ENCODE measurements at places on chromosomes 6 and 20.

GRCh38 chr6:53608396-53608795 is 57.2 kb downstream of the KLHL31 start:
- DNase-seq, result no peak

DNA sequence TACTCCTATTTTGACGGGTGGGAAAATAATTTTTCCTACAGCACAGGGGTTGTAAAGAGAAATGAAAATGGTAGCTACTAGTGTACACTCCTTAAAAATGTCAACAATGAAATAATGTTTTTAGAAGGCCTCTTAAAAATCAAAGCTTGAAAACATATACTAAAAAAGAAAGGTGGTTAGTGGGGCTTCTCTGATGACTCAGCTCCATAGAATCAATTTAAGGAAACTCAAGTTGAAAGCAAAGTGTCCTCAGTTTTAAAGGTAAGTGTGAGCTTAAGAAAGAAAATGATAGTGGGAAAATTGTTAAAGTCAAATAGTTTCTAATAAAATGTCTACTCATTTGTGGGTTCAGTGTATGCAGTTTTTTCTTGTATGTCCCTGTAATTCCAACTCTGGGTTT is 58.2 kb downstream of the ADGRB3 start:
- no peak for DNase-seq

DNA sequence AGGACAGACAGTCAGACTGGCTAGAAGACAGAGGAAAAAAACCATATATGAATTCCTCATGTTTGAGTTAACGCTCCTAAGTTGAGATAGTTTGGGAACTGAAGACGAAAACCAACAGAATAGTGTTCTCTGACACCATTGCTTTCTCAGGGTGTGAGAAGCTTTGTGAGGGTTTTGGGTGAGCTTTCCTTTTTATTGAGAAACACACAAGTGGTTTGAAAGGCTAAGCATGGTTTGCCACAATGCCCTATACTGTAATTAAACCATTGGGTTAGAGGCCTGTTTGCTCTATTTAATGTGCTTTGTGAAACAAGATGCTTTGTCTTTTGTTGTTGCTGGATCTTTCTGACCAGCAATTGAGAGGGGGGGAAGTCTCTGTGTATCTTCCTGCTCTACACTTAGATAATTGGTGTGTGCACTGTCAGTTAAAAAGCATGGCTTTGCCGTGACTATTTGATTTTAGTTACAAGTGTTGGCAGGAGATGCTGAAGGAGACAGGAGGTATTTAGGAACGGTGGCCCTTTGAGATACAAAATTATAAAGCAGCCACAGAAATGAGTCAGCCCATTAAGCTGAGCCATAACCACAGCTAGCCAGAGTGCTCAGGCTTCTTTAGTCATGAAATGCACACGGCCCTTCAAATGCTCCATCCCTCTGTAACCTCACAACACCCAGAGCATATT is 273.0 kb upstream of the PREP start:
- no peak for DNase-seq

- no peak for DNase-seq
Measured at GRCh38 chr6:83592770-83593394, 80.5 kb downstream of the PRSS35 start.

GRCh38 chr20:63682384-63683139 is 13.9 kb upstream of the TNFRSF6B start:
- DNase-seq, result no peak

- DNase-seq, result no peak
Measured at GRCh38 chr20:51473771-51474170, 68.7 kb downstream of the NFATC2 start.

DNA sequence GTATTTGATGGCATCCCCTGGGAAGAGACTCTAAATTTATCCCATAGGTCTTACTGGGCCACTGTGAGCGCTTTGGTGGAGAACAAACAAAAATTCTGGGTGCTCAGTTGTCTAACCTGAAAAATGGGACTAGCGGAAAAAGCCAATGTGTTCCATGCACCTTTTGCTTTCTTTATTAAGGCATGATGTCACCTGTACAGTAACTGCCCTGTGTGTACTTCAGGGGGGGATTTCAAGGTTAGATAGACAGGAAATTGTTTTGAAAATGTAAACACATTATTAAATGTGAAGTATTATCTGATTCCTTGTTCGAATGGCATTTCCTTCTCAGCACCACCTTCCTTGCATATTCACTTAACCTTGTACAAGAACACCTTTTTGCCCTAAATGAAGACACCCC is 1.2 kb upstream of the EDN1 start:
- DNase-seq, result no peak

- DNase-seq, result no peak
Measured at GRCh38 chr6:15356937-15357336, 111.1 kb downstream of the JARID2 start.

- DNase-seq, result no peak
Measured at GRCh38 chr6:5486214-5486613, 224.9 kb downstream of the FARS2 start.

DNA sequence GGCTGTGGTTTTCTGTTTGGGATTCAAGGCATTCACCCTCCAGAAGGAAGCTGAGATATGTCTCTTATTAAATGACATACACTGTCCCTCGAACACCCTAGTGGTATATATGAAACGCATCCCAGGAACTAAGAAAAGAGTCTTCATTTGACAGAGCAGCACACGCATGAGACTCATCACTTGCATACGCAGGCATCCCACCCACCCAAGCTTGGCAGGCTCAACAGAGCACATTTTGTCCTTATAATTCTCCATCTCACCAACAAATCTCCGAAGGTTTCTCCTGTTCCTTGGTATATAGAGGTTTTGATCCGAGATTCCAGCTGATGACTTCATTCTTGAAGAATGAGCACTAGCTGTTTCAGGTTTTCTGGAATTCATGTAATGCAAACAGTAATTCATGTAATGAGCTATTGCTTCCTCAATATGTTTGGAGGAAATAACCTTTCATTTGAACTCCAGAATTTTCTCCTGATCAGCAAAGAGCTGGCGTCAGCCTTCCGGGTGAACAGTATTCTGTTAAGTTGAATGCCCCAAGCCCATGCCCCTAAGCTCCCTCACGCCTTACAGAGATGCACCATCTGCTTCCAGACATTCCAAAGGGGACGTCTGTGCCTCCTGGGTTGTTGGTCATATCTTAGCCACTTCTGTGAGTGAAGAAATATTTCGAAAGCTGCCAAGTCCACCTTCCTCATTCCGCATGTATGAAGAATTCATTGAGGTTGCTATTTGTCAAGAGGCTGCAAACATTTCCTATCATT is 66.0 kb upstream of the CDH4 start:
- no peak for DNase-seq

GRCh38 chr6:35678021-35678654 is 10.6 kb downstream of the FKBP5 start:
- no peak for DNase-seq

GRCh38 chr6:3888153-3888957 is 39.2 kb downstream of the FAM50B start:
- no peak for DNase-seq

DNA sequence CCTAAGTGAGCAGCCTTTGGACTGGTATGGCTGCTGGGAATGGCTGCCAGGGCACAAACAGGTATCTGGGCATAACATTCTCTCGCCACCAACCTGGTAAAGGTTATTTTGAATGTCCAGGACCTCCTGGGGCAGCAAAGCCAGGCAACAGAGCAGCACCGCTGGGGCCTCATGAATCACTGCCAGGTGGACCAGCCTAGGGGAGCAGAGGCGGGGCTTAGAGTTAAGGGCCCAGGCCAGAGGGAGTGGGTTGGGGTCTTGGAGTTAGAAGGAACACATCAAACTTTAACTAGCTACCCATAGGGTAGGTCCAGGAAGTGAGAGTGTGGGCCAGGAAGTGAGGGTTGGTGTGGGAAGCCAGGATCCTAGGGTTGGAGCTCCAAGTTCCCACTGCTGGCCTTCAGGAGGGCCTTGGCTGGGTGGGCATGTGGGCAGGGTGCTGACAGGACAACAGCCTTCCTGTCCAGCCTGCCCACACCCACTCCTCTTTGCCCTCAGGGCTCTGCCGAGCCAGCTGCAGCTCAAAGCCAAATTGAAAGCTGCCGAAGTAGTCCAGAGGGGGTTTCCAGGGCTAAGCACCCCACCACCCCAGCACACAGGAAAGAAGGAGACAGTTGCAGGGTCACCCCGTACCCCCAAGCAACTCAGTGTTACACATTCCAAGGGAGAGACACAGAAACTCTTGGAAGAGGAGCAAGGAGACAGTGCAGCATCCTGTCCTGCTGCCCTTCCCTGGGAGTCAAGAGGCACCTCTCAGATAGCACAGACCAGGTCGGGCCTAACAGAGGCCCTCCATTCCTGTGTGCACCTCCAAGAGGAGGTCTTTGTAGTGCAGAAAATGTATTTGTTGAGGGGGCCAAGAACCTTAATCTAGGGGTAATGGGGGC is 2.6 kb downstream of the NFKBIE start:
- no peak for DNase-seq

GRCh38 chr6:90169374-90169773 is 127.3 kb downstream of the BACH2 start:
- no peak for DNase-seq

DNA sequence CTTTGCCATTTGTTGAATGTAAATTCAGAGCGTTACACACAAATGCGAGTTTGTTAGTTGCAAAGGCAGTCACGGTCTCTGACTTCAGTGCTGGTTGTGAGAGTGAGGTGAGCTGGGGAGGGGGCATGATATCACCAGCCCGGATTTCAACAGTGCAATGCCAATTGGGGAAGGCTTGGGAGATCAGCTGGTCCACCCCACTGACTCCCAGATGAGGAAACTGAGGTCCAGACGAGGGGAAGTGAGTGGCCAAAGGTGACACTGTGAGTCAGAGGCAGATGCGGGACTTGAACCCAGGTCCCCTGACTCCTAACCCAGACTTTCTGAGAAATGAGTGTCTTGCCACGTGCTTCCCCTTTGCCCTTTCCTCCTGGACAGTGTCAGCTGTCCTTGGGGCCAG is 62.1 kb downstream of the CEBPB start:
- DNase-seq, result no peak

DNA sequence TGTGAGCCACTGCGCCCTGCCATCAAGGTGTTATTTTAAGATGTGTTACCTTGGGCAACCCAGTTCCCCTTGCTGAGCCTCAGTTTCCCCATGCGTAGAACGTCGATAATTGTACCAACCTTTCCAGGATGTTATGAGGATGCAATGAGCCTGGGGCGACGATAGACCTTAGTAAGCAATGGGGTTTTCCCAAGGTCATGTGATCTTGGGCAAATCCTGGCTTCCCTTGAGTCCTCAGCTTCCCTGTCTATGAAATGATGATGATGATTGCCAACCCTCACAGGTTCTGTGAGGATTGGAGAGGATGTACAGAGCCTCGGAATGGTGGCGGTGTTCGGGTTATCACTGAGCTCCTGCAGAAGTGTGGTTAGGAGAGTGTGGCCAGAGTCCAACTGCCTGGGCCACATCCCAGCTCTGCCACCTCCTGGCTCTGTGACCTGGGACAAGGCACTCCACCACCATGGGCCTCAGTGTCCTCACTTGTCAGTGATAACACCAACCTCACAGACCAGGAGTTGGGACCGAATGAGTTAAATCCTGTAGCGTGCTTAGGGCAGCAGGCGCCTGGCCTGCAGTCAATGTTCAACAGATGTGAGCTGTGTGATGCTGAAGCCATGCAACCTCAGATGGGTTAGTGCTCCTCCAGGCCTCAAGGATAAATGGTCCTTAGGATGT is 23.4 kb downstream of the SIRPA start:
- DNase-seq, result no peak

- no peak for DNase-seq
Measured at GRCh38 chr20:10715035-10715434, 41.2 kb upstream of the JAG1 start.

GRCh38 chr20:32124916-32125454 is 15.5 kb downstream of the TM9SF4 start:
- DNase-seq, result no peak

DNA sequence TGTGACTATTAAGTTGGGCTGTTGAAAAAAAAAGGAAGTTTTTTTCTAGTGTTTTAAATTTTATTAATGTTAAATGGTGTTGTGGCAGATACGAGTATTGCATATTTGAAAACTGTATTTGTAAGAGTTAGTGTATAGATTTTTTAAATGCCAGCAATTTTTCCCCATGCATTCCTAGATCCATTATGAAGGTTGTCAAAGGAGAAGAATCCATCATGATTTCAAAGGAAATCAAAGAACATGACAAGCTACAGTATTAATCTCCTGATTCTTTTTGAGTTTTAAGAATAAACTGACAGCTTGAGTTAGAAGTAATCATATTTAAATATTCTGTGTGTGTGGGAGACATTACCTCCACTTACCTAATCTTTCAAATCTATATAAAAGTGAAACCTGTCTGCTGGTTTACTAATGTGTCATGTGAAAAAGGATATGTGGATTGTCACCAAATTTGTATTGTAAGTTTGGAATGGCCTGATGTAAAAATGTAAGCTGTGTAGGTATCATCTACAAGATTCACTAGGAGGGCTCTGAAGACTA is 111.0 kb upstream of the HS3ST5 start:
- DNase-seq, result no peak

- DNase-seq, result no peak
Measured at GRCh38 chr6:158713469-158713868, 63.6 kb downstream of the SYTL3 start.

GRCh38 chr6:102660303-102660702 is 1266.8 kb downstream of the GRIK2 start:
- DNase-seq, result no peak

DNA sequence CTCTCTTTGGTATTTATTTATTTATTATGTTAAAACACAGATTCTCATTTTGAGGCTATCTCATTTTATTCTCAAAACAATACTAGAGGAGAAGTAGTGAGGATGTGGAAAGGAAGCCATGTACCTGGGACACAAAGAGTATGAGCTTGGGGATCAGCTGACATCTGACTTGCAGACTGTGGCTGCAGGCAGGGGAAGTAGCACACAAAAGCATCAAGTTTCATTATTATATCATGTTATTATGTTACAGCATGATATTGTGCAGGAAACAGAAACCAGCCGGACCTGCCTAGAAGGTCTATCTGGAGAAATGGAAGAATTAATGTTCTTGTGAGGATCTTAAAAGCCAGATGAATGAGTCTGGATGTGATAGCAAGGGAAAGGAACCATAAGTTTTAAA is 248.2 kb downstream of the KHDC1L start:
- no peak for DNase-seq

DNA sequence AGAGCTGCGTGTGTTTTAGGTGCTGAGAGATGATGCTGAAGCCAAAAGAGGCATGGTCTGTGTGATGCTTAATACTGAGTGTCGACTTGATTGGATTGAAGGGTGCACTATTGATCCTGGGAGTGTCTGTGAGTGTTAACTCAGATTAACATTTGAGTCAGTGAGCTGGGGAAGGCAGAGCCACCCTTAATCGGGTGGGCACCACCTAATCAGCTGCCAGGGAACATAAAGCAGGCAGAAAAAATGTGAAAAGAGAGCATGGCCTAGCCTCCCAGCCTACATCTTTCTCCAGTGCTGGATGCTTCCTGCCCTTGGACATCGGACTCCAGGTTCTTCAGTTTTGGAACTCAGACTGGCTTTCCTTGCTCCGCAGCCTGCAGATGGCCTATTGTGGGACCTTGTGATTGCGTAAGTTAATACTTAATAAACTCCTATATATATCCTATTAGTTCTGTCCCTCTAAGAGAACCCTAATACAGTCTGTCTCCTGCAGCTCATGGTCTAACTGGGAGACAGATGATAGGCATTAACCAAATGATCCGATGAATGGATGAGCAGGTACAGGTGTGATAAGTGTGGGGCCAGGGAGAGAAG is 91.6 kb downstream of the TFAP2C start:
- no peak for DNase-seq

Measured in stimulated activated CD4-positive, alpha-beta T cell treated with anti-CD3 and anti-CD28 coated beads, Interleukin-15, amount 100 ng/mL, for 1 hour (primary cell).